Thoracic aorta (tissue), 2 donors: ENCODE measurements at places on chromosomes 1 and 21. TPM values are rescaled to one million over a fixed set of nuclear protein-coding genes. Genes with fewer than 3 reads are reported as not detected.

The MAP3K21 gene
- 0.14 TPM for total RNA-seq

The OR2L3 gene
- not detected for total RNA-seq

The LAPTM5 gene
- 127 TPM for total RNA-seq

The WDR64 gene
- not detected for total RNA-seq

DNA sequence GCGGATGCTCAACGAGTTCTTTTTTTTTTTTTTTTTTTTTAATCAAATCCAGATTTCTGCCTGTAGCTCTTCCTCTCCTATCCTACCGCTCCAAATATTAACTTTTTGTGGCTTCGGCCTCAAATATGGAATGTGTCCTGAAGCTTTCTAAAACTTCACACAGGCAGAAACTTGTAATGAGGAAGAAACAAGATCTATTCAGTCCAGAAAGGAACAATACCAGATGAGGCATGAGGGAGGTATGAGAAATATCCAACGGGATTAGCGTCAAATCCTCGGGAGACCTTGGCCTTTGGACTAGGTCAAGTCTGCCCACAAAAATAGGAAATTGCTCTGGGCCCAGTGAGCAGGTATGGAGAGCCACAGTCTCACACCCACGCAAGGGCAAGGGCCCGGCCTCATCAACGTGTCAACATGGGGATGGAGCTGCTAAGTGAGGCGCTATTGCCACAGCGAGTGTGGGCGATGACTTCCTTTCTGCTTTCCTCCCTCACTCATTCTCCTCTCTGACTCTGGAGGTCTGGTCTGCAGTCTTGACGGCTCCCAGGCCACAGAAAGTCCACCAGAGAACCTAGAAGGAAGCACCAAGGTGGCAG lies 66.6 kb downstream of the BCAR3 start:
- H3K4me1 ChIP-seq = peaks cover 49% of the 10 kb centered on the region
- no peaks in the 10 kb centered on the region for H3K27me3 ChIP-seq
- no peak for DNase-seq
- H3K36me3 ChIP-seq = no peaks in the 10 kb centered on the region

DNA sequence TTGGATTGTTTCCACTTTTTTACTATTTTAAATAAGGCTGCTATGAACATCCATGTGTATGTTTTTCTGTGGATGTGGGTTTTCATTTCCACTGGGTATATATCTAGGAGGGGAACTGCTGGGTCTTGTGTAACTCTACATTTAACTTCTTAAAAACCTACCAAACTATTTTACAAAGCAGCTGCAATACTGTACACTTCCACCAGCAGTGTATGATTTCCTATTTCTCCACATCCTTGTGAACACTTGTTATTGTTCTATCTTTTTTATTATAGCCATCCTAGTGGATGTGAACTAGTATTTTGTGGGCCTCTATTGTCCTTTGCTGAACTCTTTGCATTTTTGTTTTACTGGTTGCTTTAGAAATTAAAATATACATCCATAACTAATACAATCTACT lies 33.4 kb downstream of the DIPK1A start:
- H3K4me3 ChIP-seq = no peak overlapping the region
- no peaks in the 10 kb centered on the region for H3K36me3 ChIP-seq
- H3K27me3 ChIP-seq = no peaks in the 10 kb centered on the region
- no peak overlapping the region for H3K27ac ChIP-seq

DNA sequence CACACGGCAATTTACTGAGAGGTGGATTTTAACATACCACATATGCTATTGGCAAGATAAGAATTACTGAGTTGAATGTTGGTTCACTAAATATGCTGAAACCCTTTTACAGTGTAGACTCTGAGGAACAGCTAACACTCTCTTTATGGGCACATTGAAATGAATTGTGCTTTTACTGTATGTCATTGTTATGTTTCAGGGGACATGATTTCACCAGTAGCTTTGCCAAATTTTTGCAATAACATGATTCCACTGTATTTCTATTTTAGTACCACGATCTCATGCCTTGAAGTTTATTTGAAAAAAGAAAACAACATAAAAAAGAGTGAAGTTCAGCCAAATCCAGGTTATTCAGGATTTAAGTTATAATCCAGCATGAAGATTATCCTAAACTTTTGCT lies 188.5 kb downstream of the HLX start:
- no peak overlapping the region for H3K27ac ChIP-seq
- peaks cover 9% of the 10 kb centered on the region for H3K4me1 ChIP-seq
- no peak overlapping the region for H3K4me3 ChIP-seq
- no peak for DNase-seq
- no peaks in the 10 kb centered on the region for H3K27me3 ChIP-seq

- H3K27me3 ChIP-seq = no peaks in the 10 kb centered on the region
- H3K36me3 ChIP-seq = no peaks in the 10 kb centered on the region
- H3K4me1 ChIP-seq = no peaks in the 10 kb centered on the region
- no peak overlapping the region for H3K27ac ChIP-seq
- H3K4me3 ChIP-seq = no peak overlapping the region
- no peak for DNase-seq
Measured at GRCh38 chr1:101742509-101742908, 254.2 kb downstream of the OLFM3 start.

DNA sequence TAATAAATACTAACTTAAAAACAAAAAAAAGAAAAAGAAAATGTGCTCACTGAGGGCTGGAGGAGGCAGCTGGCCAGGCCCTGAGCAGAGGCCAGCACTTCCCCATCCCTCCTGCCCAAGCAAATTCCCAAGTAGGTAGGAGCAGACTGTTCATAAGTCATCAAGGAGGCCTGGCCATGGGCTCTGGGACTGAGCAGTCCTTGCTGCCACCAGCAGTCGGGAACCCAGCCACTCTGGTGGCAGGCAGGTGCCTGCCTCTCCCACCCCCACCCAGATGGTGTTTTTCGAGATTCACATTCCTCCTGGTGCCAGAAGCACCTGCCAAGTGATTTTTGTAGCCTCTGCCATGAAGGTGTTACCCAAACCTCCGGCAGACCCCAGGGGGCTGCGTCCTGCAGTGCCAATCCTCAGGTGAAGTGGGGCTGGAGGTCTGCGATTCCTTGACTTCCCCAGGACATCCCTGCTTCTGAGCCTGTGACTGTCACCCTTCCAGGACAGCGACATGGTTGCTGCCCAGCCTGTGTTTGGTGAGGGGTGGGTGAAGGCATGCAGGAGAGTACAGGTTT lies 204.2 kb upstream of the TMEM51 start:
- no peaks in the 10 kb centered on the region for H3K27me3 ChIP-seq
- H3K36me3 ChIP-seq = no peaks in the 10 kb centered on the region
- no peak overlapping the region for H3K4me3 ChIP-seq

- no peaks in the 10 kb centered on the region for H3K27me3 ChIP-seq
- H3K27ac ChIP-seq = no peak overlapping the region
- DNase-seq = no peak
- H3K36me3 ChIP-seq = no peaks in the 10 kb centered on the region
- H3K4me3 ChIP-seq = no peak overlapping the region
Measured at GRCh38 chr1:74652711-74653139, 20.9 kb downstream of the ERICH3 start.

GRCh38 chr1:72462186-72462905 lies 180.0 kb upstream of the NEGR1 start:
- no peaks in the 10 kb centered on the region for H3K4me1 ChIP-seq
- no peaks in the 10 kb centered on the region for H3K27me3 ChIP-seq
- no peak overlapping the region for H3K27ac ChIP-seq
- H3K4me3 ChIP-seq = no peak overlapping the region
- no peak for DNase-seq
- no peaks in the 10 kb centered on the region for H3K36me3 ChIP-seq

- H3K27me3 ChIP-seq = no peaks in the 10 kb centered on the region
- no peak overlapping the region for H3K27ac ChIP-seq
- no peaks in the 10 kb centered on the region for H3K4me1 ChIP-seq
- H3K4me3 ChIP-seq = no peak overlapping the region
Measured at GRCh38 chr1:186708694-186709097, 28.5 kb upstream of the PTGS2 start.

DNA sequence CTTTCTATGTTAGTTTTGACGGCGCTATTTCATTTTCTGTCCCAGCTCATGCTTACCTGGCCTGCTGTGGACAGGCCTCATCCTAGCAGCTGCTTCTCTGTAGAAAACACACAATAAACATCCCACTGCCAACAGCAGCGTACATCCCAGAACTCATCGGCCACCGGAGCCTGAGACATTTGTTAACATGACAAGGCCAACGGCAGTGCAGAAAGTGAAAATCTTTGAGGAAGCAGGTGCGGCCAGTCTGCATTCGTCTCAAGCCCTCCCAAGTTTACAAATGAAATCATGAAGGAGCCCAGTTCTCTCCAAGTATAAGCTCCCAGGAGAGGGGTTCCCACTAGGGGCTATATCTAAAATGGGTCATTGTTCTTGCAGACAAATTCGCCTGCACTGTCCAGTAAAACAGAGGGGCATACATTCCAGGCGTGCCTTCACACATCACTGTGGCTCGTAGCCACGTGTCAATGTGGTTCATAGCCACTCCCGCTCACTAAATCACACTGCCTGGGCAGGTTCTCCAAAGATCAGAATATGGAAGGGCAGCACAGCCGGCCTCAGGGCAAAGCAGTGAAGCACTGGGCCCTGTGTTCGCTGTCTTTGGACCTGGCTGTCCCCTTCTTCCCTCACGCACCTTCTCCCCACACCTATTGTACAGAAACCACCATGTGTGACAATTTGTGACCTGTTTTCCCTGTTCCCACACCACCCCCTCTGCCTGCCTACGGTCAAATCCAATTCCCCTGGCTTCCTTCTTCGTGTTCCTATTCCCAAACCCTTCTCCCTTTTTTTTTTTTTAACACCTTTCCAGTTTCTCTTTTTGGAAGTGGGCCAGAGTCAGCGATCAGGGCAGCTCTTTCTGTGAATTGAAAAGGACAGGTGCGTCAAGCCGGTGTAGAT lies 27.0 kb upstream of the ABCG1 start:
- H3K4me1 ChIP-seq = no peaks in the 10 kb centered on the region
- no peak for DNase-seq
- H3K36me3 ChIP-seq = no peaks in the 10 kb centered on the region
- no peak overlapping the region for H3K27ac ChIP-seq
- H3K27me3 ChIP-seq = no peaks in the 10 kb centered on the region

DNA sequence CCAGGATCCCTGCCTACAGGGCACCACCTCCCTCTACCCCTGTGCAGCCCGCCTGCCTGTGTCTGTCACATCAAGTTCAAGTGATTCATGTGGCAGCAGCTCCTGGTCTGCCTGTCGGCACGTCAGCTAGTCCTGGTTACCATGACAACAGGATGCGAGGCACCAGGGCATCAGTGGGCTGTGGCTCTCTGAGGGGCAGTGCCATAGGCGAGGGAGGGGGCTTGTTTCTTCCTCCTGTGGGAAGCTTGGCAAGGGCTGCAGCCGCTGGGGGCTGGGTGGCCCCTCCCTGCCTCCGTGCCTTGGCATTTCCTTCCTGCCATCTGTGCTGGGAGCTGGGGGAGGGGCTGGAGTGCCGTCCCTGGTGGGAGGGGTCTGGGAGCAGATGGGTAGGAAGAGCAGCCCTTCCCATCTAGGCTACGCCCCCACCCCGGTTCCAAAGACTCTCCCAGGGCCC lies 43.1 kb downstream of the FOXO6 start:
- H3K27ac ChIP-seq = no peak overlapping the region
- peaks cover 8% of the 10 kb centered on the region for H3K4me1 ChIP-seq
- no peak for DNase-seq
- no peaks in the 10 kb centered on the region for H3K27me3 ChIP-seq

- H3K27ac ChIP-seq = no peak overlapping the region
- no peak overlapping the region for H3K4me3 ChIP-seq
- no peak for DNase-seq
- no peaks in the 10 kb centered on the region for H3K4me1 ChIP-seq
- no peaks in the 10 kb centered on the region for H3K27me3 ChIP-seq
Measured at GRCh38 chr21:15252431-15252830, 187.6 kb upstream of the NRIP1 start.

- no peaks in the 10 kb centered on the region for H3K36me3 ChIP-seq
- no peaks in the 10 kb centered on the region for H3K27me3 ChIP-seq
Measured at GRCh38 chr1:171457412-171457811, 27.9 kb upstream of the PRRC2C start.

DNA sequence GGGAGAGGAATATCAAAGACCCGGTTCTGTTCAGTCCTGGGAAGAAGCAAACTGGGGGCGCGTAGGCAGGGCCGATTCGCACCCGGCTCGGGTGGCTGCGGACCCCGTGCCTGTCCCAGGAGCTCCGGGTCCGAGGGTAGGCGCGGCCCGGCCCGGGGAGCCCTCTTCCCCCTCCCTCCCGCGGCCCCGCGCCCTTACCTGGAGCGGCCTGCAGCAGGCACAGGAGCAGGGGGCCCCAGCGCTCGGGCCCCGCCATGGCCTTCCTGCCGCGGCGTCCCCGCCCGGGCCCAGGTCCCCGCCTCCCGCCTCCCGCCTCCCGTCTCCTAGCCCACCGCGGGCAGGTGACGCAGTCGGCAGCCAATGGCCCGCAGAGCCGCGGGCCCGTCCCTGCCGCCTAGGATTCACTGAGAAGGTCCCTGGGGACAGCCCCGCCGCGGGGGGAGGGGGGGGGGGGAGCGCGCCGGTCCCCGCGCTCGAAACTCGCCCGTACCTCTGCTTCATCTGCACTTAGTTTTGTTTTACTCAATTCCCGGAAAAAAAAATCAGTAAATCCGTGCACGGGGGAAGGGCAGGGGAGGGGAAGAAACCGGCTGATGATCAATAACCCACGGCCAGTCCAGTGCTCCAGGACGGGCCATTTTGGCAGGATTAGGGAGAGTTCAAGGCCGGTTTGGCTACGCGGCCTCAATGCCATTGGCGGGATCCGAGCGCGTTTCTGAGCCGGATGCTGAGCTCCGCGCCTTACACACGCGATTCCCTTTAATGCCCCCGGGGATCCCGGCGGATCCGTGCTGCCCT lies at the start of gene IFNLR1:
TSS of gene IFNLR1 (minus strand) at position 297 of the 798 bp plus-strand sequence. CDS start at position 256, 41 bp downstream.
- no peaks in the 10 kb centered on the region for H3K36me3 ChIP-seq
- no peak for DNase-seq
- H3K4me1 ChIP-seq = peaks cover 3% of the 10 kb centered on the region
- H3K27me3 ChIP-seq = no peaks in the 10 kb centered on the region
- H3K4me3 ChIP-seq = peak within 1 kb of the TSS; percentile 72

- no peak overlapping the region for H3K4me3 ChIP-seq
- no peaks in the 10 kb centered on the region for H3K4me1 ChIP-seq
- no peaks in the 10 kb centered on the region for H3K27me3 ChIP-seq
- H3K36me3 ChIP-seq = peaks cover 3% of the 10 kb centered on the region
- DNase-seq = no peak
Measured at GRCh38 chr1:227742738-227743715, 7.8 kb downstream of the SNAP47 start.

- no peaks in the 10 kb centered on the region for H3K4me1 ChIP-seq
- no peaks in the 10 kb centered on the region for H3K27me3 ChIP-seq
- no peaks in the 10 kb centered on the region for H3K36me3 ChIP-seq
Measured at GRCh38 chr1:204166219-204166618, at the start of gene REN. Gene REN (minus strand): TSS chr1:204166337. CDS start chr1:204166293, 44 bp downstream.

- H3K27me3 ChIP-seq = no peaks in the 10 kb centered on the region
- no peak for DNase-seq
Measured at GRCh38 chr21:43954896-43955295, 57.2 kb upstream of the TRAPPC10 start.

DNA sequence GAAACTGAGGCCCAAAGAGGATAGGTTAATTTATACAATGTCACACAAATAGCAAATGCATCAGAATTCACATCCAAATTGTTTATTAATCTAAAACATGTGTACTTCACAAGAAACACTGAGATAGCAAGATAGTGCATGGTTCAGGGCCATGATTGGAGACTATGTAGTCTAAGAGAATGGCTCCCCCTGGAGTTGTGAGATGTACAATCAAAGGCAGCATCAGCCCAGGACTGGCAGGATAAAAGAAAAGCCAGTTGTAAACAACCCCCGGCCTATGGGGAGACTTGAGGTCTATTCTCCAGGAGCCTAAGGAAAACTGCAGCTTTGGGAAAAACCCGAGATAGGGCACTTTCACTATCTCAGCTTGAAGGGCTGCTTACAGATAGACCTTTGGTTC lies 511.0 kb downstream of the OMA1 start:
- no peak overlapping the region for H3K27ac ChIP-seq
- H3K36me3 ChIP-seq = no peaks in the 10 kb centered on the region
- no peaks in the 10 kb centered on the region for H3K27me3 ChIP-seq
- H3K4me3 ChIP-seq = no peak overlapping the region
